ENCODE measurements at places on chromosomes 5 and 9. TPM values are rescaled to one million over a fixed set of nuclear protein-coding genes. Genes with fewer than 3 reads are reported as not detected.

Gene POLR3G
- polyA plus RNA-seq = not detected

Gene HRH2
- polyA plus RNA-seq = not detected

Gene CAPSL
- polyA plus RNA-seq = not detected

Gene HOMER1
- polyA plus RNA-seq = 1.9 TPM

Gene FBP2
- not detected for polyA plus RNA-seq

Gene RNF180
- polyA plus RNA-seq = not detected

Gene TNFSF8
- 9.5 TPM for polyA plus RNA-seq

Gene CTXN3
- polyA plus RNA-seq = not detected

Gene CCNG1
- 92.1 TPM for polyA plus RNA-seq

Gene CCDC192
- not detected for polyA plus RNA-seq

- no peak for DNase-seq
Observed at GRCh38 chr5:133967698-133968203, 674 bp downstream of the C5orf15 start.

GRCh38 chr5:17204133-17204489 is 13.3 kb upstream of the BASP1 start:
- no peak for DNase-seq

- DNase-seq = no peak
Observed at GRCh38 chr9:94825611-94825958, 99.1 kb downstream of the AOPEP start.

- no peak for DNase-seq
Observed at GRCh38 chr9:110135846-110136245, 72.1 kb downstream of the C9orf152 start.

DNA sequence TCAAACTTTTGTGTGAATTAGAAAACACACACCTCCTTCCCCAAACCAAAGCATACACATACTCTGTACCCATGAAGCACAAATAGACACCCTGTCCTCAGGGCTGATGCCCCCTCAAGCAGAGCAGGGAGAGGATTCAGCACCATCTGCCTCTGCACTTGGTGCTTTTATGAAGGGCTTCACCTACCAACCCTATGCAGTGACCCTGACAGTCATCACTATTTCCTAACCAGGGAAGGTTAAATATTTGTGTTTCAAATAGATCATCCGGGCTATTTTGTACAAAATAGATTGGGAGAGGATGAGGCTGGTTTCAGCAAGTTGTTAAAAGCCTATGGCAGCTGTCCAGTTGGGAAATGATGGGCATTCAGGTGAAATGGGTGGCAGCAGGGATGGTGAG is 396.2 kb downstream of the ZSWIM6 start:
- DNase-seq = no peak

- DNase-seq = peak; percentile 57
Observed at GRCh38 chr9:35826071-35826701, 2.3 kb downstream of the FAM221B start.

GRCh38 chr9:77806741-77807140 is 158.6 kb upstream of the GNA14 start:
- DNase-seq = no peak

DNA sequence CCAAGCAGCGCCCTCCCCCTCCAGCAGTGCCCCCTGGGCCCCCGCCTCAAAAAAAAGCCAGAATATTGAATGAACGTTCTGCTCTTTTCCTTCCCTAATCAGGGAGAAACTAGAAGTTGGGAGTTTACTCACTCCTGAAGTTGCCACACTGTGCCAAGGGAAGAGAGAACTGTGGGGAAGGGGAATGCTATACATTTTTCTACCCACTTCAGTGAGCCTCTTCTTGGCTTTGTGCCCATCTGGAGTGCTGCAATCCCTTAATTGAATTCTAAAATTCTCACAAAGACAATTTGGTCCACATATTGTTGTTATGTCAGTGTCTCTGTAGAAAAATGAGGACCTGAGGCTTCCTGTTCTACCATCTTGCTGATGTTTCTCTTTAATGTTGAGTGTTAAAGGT is 443.7 kb downstream of the DIRAS2 start:
- DNase-seq = no peak

DNA sequence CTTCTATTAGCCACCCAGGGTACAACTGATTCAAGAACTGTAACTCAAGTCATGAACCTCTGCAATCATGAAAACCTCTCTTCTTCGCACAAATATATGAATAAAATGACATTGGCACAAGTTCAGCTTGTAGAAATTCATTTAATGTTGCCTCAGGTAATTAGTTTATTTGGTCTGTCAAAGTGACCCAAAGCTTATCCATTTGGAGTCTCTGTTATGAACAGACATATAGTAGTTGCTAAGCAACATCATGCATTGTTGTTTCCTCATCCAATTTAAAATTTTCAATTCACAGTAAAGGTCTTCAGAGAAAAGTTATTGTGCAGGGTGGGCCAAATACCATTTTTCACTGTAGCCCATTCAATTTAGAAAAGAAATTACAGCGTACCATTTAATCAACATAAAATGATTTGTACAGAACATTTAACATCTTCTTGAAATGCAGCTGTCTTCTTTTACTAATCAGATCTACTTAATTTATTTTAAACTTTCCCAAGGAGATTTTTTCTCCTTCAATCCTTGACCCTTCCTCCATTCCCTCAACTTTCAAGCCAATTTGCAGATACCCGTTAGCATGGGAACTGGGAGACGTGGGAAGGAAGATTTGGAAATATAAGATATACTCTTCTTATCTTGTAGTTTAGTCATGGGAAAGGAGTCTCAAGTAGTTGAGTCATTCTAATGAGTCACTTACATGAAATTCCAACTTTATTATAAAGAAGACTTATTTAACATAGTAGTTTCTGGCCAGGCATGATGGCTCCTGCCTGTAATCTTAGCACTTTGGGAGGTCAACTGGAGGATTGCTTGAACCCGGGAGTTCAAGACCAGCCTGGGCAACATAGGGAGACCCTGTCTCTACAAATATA is 231.3 kb downstream of the ATPSCKMT start:
- DNase-seq = no peak

DNA sequence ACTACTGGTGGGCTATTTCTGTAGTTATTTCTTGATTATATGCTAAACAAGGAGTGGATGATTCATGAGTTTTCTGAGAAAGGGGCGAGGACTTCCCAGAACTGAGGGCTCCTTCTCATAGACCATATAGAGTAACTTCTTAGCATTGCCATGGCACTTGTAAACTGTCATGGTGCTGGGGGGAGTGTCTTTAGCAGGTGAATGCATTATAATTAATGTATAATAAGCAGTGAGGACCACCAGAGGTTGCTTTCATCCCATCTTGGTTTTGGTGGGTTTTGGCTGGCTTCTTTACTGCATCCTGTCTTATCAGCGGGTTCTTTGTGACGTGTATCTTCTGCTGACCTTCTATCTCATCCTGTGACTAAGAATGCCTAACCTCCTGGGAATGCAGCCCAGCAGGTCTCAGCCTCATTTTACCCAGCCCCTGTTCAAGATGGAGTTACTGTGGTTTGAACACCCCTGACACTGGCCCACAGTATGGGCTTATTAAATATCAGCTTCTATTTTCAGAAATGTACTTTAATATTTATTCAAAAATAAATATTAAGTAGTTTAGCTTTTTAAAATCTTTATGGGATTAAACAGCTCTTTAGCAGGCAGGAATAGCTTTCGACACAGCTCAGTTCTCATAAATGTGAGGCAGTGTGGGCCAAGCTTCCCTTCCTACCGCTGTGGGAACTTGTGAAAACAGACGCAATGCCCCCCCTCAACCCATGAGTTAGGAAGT is 44.4 kb downstream of the GALNT12 start:
- DNase-seq = no peak

DNA sequence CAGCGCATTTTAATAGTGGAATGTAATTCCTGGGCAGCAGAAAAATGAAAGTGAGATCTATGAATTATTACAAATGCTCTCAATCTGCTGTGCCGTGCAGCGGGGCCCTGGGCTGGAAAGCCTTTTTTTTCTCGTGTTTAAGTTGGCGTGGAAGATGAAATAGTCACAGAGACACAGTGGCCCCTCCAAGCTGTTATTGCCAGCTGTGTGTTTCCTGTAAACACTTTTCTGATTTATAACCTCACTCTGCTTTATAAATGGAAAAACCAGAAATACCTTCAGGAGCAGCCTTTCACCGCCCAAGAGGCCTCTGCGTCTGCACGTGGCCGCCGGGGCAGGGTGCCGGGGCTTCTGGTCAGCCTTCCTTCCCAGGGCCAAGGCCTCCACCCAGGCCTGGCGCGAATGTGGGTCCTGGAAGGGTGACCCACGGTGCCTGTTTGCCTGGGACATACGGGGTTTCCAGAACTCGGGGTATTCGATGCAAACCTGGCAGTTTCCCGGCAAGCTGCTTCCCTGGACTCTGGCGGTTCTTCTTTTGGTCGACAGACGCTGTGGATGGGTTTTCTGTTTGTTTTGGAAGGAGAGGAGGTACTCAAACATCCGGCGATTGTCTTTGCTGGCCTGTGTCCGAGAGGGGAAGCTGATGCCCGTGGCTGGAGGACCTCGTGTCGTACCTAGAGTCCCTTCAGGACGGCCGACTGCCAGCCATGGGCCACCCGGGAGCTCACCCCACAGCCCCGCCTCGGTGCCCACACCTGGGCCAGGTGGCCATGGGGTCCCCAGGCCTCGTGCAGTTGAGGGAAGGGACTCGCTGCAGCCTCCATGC is 256.7 kb downstream of the PARP8 start:
- no peak for DNase-seq

GRCh38 chr5:16593013-16593412 is 23.8 kb downstream of the RETREG1 start:
- no peak for DNase-seq

DNA sequence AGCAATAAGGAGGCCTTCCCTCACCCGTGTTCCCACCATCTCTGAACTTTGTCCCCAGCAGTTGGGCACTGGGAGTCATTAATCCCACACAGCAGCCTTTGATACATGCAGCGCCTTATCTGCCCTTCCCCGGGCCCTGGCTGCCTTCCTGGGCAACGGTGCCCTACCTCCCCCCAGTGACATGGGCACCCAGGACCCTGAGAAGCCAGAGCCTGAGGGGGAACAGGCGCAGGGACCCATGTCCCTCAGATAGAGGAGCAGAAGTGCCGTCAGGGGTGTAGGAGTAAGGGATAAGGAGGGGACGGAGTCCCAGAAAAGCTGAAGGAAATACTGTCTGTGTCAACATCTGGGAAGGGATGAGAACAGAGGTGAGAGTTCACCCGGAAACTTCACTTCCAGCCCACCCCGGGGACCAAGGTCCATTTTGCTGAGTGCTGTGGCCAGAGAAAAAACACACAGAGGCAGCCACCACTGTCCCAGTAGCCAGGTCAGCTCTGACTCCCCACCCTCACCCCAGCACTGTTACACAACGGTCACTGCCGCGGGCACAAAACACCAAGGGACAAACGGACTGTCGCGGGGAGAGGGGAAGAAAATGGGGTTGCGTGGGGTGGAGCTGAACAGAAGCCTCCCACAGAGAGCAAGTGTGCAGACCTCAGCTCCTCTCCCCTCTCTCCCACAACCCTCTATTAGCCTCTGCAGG is 3.8 kb downstream of the PCDH1 start:
- no peak for DNase-seq

DNA sequence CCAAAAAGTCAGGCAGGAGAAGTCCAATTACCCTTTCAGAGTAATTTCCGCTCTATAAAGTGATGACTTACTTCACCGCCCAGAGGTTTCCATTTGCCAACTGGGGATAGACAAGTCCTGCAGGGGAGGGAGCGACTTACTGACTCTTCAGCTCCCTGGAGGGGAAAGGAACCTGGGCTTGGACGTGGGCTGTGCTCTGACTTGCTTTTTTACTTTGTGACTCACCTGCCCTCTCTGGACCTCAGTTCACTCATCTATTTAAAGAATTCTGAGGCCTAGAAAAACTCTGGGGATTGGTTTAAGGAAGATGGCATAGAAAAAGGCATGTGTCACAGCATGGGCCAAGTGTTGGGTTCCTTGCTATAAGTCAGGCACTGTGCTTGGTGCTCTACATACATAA is 180.4 kb upstream of the TRIM32 start:
- DNase-seq = no peak

- DNase-seq = peak; percentile 64
Observed at GRCh38 chr9:136686794-136687711, at the start of gene AGPAT2. TSS of gene AGPAT2 (minus strand) at chr9:136687457. CDS start at chr9:136687357, 100 bp downstream.

DNA sequence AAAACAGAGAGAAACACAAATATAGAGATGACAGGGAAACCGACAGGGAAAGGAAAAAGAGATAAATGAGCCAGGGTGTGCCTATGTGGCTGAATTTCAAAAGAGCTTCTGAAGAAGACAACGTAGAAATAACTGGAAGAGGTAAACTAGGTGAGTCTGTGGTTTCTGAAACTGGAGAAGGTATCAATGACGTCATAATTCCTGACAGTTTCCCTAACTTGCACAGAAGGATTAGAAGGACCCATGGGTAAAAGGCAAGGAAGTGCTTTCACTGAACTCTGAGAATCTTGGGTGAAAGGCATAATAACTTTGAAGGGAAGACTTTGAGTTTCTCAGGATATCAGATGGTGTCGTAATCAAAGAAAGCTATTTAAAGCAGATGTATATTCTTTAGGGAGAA is 790.8 kb upstream of the NUDT12 start:
- DNase-seq = no peak

DNA sequence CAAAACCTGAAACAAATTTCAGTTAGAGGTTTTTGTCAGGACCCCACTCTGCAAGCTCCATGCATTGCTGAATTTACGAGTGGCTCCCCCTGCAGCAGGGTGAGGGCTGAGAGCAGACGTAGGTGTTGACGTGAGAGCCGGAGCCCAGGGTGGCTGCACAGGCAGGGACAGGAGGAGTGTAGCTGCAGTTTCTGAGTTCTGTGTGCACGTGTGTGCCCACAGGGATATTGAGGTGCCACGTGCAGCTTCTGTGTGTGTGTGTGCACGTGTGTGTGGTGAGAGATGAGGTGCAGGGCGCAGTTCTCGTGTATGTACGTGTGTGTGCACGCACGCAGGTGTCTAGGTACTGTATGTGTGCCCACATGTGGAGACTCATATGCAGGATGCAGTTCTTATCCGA is 14.6 kb downstream of the PLEKHG4B start:
- no peak for DNase-seq

GRCh38 chr9:36791222-36791950 is 218.7 kb downstream of the MELK start:
- DNase-seq = no peak

GRCh38 chr5:180623411-180623834 is 26.0 kb downstream of the FLT4 start:
- no peak for DNase-seq

DNA sequence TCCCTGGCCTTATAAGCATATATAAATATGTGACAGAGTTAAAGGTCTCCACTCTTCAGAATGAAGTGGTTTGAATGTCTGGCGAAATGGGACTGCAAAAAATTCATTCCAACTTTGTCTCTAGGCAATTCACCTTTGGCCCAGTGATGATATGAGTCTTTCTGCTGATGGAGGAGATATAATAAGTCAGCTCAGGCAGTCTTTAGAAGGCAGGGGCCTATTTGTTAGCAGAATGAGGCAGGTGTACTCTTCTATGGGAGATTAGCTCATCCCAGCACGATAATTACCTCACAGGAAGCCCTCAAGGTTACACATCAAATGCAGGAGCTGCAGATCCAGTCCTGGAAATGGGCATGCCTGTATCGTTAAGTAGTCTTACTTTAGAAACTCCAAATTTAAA is 300.5 kb downstream of the NR2F1-AS1 start:
- no peak for DNase-seq

DNA sequence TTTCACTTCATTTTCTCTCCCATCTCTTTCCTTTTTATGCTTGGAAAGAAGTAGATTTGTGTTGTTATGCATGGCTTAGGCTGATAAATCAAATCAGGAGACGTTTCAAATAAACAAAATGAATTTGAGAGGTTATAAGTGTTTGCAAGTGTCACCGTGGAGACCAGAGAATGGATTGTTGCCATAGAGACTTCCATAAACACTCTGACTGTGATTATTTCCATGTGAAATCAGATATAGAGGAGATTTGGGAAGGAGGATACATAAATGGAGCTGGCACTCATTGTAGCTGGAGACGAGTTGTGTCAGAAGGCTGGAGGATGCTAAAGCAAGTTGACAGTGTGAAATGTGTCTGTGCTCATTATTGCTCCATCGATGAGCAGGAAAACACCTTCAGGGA is 84.2 kb upstream of the PCSK1 start:
- DNase-seq = no peak
